ENCODE measurements at places on chromosomes 1 and 21.

- no peak for DNase-seq
Measured at GRCh38 chr1:242212401-242212800, 213.5 kb upstream of the MAP1LC3C start.

DNA sequence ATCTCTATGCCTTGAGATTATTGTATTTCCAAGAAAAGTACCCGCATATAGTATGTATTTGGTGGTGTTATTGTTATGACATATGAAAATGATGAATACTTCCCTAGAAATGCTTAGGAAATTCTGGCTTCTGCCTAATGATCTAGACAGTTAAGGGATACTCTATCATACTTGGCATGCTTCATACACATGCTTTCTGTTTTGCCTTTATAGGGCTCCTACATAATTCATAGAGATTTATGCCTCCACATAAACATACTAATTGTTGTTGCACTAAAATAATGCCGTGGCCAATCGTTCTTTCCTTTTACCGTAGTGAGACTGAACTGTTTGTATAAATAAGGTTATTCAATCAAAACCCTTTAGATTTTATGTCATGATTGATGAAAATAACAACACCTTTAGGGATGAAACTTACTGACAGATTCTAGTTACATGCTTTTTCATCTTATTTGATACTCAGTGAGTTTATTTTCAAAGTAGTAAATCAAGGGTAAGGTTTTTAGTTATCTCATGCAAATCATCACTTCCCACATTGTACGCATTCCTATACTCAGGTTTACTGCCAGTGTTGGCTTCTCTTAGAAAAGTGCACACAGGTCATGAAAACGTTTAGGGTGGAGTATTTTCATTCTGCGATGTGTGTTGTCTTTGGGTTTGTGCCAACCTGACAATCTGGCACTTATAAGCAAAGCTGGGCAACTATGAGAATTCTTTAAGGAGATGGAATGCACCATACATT is 40.5 kb upstream of the SCYL3 start:
- DNase-seq, result no peak

GRCh38 chr1:157724537-157725220 is 24.1 kb upstream of the FCRL3 start:
- no peak for DNase-seq

- DNase-seq, result no peak
Measured at GRCh38 chr1:222557574-222557973, 9.7 kb upstream of the HHIPL2 start.

- no peak for DNase-seq
Measured at GRCh38 chr1:177431123-177431522, 260.4 kb downstream of the BRINP2 start.

- no peak for DNase-seq
Measured at GRCh38 chr1:79667848-79668696, 661.5 kb upstream of the ADGRL4 start.

DNA sequence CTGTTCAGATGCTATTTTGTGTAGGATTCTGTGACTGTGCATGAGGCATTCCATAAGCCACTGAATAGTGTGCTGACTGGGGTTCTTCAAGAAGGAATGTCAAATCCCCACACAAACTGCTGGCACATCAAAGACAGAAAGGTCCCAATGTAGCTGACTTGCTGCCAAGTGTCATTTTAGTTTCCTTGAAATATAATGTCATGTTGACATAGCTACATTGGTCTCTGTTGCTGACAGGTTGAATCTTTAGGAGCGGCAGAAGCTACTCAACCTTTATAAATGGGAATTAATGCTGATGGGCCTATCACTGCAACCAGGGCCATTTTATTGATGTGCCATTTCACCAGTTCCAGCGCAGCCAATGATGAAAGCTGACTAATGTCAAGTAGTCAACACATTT is 1110.7 kb upstream of the B3GALT2 start:
- no peak for DNase-seq

DNA sequence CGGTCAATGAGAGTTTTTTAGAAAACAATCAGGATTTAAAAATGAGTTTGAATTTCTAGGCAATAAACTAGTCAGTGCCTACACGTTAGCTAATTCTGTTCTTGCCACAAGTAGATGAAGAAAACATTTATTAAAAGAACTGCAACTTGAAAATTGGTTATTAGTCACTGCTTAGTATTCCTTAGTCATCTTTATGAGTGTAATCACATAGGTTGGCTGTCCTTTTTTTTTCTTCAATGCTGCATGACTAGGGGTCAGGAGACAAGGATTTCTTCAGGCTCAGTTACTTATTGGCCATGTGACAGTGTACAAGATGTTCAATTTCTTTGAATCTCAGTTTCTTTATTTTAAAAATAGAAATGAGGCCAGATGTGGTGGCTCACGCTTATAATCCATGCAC is 17.1 kb downstream of the SOAT1 start:
- peak; percentile 75 for DNase-seq

DNA sequence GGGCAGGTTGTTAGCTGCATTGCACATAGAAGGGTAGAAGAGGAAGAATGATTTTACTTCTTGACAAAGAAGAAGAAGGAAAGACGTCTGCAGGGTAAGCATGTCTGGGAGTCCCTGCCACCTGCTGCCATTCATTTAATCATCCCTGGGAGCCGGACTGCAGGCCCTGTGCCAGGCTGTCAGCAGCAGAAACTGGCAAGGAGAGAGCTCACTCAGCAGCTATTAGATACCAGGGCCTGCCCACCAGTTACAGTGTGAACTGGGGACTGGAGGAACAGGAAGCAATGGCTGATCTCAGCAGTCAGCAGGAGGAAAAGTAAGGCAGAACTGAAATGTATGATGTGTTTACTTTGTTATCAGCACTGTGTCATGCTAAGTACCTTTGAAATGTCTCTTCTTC is 75.7 kb upstream of the C1orf87 start:
- no peak for DNase-seq

GRCh38 chr1:26529655-26530409 is at the start of gene RPS6KA1:
TSS of gene RPS6KA1 (plus strand) at chr1:26529761. CDS start at chr1:26529921, 160 bp downstream.
- DNase-seq, result peak; percentile 92

DNA sequence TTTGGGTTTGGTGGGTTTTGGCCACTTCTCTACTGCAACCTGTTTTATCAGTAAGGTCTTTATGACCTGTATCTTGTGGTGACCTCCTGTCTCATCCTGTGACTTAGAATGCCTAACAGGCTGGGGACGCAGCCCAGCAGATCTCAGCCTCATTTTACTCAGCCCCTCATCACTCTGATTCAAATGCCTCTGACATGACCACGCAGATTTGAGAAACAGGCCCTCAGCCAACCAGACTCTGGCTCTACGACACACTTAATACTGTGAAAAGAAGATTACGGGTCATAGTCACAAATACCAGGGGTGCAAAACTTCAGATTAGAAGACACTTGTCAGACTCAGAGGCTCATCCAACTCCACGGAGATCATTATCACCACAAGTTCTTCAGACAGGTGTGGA is 28.3 kb upstream of the KIF26B start:
- no peak for DNase-seq

GRCh38 chr1:118335331-118335732 is 150.3 kb upstream of the SPAG17 start:
- DNase-seq, result peak; percentile 42

- no peak for DNase-seq
Measured at GRCh38 chr1:225642177-225642576, 10.7 kb downstream of the ENAH start.

DNA sequence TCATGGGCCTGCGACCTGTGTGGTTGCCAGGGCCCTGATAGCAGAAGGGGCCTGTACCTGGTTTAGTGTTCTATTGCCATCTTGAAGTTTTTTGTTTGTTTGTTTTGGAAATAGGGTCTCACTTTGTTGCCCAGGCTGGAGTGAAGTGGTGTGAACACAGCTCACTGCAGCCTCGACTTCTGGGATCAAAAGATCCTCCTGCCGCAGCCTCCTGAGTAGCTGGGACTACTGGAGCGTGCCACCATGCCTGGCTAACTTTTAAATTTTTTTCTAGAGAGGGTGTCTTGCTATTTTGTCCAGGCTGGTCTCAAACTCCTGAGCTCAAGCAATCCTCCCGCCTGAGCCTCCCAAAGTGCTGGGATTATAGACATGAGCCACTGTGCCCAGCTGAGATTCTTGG is 72.9 kb downstream of the UBE2T start:
- no peak for DNase-seq

GRCh38 chr1:247469141-247469535 is 11.2 kb upstream of the OR2B11 start:
- no peak for DNase-seq

DNA sequence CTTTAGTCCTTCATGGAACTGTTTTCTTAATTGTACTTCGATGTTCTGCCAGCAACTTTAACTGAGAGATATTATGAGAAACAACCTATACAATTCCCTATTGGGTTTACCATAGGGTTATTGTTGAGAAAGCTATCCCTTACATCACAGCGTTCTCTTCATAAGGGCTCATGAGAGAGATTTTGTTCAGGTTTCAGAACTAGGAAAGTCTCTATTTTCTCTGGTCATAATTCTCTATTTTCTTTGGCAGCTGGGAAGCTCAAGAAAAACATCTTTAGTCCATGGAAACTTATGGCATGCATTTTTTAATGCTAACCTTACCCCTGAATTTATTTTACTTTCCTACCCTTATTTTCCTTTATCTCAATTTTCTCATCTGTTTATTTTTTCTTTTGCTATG is 38.2 kb downstream of the NMNAT2 start:
- DNase-seq, result no peak

GRCh38 chr1:17890056-17890814 is 135.1 kb downstream of the ACTL8 start:
- DNase-seq, result no peak

- DNase-seq, result no peak
Measured at GRCh38 chr1:182569939-182570610, 19.0 kb downstream of the RNASEL start.

DNA sequence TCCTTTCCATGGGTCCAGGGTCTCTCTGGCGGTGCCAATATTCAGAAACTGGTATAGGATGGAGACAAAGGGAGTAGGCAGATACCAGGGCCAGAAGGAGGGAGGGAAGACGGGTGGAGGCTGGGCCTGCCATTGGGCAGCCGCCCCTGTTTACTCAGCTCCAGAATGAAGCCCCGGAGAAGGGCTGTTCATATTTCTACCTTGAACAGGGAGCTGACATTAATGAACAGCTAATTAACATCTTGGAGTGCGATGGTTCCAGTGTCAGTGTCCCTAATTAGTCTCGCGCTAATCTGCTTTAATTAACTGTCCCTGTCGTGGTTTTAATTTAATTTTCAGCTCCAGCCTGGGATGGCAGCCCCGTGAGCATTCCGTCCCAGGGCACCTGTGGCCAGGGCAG is 113.8 kb downstream of the EPHB2 start:
- DNase-seq, result no peak

DNA sequence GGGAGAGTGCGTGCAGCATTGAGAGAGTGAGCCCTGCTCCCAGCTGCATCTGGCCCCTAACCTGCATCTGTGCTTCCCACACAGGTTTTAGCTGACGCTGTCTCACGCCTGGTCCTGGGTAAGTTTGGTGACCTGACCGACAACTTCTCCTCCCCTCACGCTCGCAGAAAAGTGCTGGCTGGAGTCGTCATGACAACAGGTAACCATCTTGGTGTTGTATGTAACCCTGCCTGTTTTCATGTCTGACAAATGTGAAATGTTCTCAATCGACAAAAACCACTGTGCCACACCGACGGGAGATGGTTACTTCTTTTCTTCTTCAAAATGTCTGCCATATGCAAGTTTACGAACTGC is 105.8 kb downstream of the ADARB1 start:
- DNase-seq, result no peak

DNA sequence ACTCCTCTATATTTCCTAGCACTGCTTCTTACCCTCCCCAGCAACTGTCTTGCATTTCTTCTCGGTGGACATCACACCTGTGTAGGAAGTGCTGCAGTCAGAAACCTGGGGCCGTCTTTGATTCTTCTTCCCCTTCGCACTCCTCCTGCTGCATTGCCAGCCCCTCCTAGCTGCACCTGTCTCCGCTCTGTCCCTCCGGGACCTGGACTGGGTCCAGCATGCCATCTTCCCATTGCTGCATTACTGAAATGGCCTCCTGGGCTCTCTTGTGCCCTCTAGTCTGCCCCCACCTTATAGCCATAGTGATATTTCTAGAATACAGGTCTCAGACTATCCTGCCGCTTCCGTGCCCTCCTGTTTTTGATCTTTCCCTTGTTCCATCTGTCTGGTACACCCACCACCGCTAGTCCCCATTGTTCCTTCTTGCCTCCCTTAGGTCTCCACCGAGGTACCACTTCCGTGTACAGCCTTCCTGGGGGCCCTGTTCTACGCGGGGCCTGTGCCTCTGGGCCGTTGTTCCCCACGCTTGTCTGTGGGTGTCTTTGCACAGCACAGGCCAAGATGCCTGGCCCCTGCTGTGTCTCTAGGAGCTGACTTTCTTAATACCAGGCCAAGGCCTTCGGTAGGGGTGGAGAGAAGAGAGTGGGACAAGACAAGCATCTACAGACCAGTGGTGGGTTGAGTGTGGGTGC is 107.6 kb downstream of the GALNT2 start:
- no peak for DNase-seq

DNA sequence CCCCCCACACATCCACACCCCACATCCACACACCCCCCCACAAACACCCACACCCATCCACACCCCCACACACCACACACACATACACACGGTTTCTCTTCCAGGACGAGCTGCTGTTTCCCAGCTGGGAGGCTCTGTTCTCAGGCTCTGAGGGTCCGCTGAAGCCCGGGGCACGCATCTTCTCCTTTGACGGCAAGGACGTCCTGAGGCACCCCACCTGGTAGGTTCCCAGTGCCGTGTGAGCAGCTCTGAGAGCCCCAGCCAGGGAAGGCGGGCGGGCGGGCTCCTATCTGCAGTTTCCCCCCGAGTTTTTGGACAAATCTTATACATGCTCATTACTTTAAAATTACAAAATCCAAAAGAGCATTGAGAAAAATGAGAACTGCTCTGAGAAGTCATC is 31.2 kb downstream of the SLC19A1 start:
- DNase-seq, result no peak

DNA sequence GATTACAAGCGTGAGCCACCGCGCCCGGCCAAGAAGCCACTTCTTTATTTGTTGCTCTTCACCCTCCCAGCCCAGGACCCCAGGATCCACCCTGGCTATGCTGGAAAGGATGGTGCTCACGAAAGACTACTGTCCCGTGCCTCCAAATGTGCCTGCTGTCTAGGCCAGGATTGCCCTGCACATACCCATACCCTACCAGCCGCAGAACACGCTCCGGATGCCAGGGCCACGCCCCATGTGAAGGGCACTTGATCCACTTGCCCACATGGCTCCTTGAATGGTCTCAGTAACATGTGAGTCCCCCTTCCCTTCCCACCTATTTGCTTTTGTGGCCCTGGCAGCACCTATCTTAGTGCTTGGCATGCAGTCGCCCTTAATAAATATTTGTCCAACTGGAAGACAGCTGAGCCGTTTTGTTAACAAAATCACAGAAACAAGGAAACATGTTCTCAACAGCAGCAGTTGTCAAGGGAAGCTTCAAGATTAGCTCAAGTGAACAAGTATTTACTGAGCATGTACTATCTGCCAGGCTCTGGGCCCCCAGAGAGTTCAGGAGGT is 13.8 kb upstream of the UBXN10 start:
- no peak for DNase-seq

All from AG20443 (cell line).